ENCODE measurements at places on chromosomes 11 and 22.

DNA sequence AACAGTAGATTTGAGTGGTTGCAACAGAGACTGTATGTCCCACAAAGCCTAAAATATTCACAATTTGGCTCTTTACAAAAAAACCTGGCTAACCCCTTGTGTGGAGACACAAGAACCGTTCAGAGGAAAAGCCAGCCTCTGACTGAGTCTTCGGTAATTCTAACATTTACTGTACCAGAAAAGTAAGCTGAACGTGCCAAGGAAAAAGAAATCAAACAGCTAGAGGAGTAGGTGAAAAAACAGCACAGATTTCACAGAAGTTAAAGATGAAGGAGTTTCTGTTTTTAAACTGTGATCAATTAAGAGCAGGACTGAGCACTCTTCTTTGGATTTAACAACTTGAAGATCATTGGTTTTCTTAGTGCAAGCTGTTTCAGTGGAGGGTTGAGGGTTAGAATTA is 424.7 kb upstream of the KIRREL3 start:
- DNase-seq = no peak

- DNase-seq = no peak
Measured at GRCh38 chr22:25161017-25161915, 38.4 kb upstream of the CRYBB3 start.

DNA sequence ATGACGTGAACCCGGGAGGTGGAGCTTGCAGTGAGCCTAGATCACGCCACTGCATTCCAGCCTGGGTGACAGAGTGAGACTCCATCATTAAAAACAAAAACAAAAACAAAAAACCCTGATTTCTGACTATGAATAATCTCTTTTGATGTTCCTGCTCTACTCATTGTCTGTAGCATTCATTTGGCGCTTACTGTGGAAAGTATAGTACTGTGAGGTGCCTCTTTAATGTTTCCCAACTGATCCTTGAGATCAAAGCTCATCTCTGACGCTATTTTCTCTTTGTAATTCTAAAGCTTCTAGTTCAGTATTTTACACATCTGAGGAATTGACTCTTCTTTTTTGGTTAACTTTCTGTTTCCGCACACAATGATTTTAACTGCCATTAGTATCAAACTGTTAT is 60.0 kb downstream of the GRK3 start:
- DNase-seq = no peak

- DNase-seq = no peak
Measured at GRCh38 chr11:125772834-125773505, 5.7 kb downstream of the PATE2 start.

DNA sequence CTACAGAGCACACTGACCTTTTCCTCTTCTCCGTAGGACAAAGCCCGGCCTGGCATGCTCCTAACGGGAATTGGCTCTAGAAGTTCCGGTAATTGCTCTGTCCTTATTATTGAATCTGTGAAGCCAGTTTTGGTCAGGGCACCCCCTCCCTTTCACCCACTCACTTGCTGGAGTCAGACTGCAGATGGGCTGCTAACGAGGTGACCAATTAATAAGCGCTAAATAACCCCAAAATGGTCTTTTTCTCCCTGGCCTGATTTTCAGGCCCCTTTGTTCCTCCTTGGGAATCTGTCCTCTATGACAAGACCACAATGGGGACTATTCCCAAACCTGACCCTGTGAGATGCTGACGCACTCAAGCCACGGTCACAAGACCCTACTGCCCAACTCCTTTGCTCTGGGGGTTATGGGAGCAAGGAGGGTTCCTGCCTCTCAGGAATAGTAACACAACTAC is 610.0 kb upstream of the CADM1 start:
- DNase-seq = no peak

- DNase-seq = no peak
Measured at GRCh38 chr11:19628018-19628417, 84.6 kb upstream of the NAV2 start.

DNA sequence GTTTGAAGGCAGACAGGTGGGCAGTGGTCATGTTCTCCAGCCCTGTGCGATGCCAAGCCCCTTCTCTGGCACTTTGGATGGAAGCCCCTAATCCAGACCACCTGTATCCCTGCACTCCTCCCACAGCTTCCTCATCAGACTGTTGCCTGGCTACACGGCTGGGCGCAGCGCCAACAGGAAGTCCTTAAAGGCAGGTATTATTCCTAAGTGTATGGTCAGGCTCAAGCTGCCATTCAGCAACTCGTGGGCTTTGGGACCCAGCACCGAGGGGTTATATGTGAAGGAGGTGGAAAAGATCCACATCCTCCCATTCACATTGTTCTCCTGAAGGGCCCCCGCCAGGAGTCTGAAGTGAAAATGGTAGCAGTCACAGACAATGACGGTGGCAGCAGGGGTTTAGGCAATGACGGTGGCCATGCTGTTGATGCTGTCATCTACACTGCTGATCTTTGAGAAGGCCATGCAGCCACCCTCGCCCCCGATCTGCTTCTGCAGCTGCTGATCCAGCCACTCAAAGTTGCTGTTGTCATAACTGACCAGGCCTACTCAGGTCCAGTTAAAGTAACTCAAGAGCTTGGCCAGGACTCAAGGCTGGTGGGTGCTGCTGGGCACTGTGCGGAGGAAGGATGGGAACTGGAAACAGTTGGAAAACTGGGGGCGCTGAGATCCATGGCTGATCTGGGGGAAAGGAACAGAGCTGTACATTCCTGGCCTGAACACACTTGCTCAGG is 27.7 kb downstream of the OR6Q1 start:
- DNase-seq = no peak

DNA sequence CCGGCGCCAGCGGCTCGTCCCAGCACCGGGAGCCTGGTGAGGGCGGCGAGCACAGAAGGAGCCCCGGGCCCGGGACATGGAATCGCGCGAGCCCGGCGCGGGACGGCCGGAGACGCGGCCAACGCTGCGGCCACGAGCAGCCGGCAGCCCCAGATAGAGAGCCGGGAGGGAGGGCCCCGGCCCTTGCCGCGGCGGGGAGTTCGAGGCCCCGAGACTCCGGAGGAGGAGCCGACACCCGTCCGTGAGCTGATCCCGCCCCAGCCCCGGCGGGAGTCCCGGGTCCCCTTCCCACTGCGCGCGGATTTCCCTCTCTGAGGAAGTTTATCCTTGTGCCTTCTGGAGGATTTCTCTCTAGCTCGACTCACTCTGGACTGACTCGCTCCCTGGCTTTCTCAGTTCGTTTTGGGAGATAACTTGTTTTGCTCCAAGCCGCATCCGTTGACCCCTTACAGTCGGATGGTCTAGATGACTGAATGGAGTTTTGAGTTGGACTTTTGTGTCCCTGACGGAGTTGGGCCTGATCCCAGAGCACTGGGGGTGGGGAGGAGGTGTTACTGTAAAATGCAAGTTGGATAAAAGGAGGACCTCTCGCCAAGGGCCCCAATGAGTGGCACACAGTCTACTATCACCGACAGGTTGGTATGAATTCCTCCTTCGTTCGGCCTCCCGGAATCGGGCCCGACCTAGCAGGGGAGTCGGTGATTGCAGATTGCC is 585 bp downstream of the ARHGEF12 start:
- DNase-seq = no peak

- no peak for DNase-seq
Measured at GRCh38 chr11:17719938-17720795, 796 bp downstream of the MYOD1 start.

GRCh38 chr11:61873588-61874376 is 17.6 kb downstream of the FADS3 start:
- no peak for DNase-seq

DNA sequence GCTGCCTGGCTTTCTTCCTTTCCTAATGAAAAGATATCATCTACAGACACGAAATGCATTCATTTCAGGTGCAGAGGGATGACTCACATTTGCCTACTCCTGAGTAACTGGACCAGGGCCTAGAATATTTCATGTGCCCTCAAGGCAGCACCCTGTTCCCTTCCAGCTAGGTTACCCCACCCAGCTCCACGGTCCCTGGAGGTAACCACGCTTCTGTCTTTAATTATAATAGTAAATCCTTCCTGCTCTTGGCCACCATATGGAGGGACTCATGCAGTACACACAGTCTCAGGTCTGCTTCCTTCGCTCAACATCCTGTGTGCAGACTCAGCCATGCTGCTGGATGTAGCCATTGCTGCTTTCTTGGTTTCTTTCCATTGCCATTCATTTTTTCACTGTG is 22.3 kb downstream of the DHCR7 start:
- no peak for DNase-seq

DNA sequence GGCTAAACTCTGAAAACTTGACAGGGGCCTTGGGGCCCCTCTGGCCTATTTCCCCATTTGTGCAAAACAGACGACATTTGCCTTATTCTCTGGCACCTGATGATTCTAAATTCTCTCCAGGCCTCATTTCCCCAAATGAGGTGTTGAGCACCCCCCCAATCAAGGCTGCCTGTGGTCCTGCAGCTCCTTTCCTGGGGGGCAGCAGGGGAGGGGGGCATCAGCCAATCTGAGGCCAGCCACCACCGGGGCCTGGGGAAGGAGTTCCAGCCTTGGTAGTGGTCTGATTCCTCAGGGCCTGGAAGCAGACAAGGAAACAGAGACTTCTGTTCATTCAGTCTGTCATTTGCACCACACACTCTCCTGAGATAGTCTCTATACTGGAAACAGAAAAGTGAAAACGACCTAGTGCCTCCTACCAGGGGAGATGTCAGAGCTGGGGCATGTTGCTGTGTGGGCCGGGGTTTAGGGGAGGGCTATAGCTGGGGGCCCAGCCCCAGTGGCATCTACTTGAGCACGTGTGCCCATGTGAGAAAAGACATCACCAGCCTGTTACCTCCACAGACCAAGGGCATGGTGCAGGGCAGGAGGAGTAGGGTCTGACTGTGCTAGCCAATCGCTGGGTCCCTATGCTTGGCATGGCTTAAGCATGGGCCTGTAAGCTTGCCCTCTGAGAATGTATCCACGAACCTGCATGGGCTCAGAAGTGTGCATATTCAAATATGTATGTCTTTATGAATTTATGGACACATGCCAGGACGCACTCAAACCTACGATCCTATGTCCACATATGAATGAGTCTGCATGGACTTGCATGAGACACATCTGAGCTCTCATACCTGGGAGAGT is 1.8 kb upstream of the TPBGL start:
- no peak for DNase-seq

GRCh38 chr11:110850846-110851245 is 138.6 kb upstream of the ARHGAP20 start:
- no peak for DNase-seq

DNA sequence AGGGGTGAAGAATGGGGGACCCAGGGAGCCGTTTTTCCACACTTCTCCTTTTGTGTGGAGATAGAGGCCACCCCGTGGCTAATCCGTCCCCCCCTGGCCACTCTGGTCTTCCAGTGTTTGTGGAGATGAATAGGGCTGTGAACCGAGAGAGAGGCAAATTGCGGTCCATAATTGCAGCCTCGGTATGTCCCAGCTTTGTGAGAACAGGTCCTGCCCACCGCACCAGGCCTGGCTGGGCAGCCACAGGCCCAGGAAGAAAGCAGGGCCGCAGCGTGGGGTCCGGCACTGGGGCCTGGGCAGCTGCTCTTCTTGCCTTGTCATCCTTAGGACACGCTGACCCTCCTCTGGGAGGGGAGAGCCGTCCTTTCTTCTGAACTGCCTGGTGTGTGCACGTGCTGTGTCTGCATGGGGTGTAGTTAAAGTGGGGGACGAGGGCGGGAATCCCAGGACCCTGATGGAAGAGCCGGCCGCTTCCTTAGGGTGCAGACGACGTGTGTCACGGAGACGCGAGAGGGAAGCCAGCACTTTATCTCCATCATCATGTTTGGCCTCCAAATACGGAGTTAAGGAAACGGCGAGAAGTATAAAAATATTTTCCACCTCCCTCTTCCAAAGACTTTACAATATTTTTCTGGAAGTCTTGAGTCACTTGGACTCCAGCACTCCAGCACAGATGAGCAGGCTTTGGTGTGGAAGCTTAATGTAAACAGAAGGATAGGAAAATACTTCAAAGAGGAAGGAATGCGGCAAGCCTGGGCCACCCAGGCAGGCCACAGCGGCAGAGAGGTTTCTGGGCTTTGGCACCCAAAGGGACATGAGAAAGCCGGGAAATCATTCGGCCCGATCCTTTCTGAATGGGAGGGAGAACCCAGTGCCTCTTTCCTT is 1248.4 kb downstream of the BRD1 start:
- DNase-seq = no peak

DNA sequence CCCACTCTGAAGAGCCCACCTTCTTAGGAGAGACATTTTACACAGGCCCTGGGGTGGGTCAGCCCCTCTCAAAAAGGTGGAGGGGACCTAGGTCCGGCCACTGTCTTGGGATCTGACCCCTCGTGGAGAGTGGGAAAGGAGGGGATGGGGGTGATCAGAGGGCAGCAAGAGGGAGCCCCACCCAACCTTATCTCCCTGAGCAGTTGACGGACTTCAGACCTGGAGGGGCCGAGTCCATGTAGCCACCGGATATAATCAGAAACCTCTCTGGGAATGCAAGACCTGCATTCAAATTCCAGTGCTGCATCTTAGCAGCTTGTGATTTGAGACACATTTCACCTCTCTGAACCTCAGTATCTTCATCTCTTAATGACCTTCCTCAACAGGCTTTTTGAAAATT is 44.0 kb downstream of the TP53I11 start:
- no peak for DNase-seq

- DNase-seq = no peak
Measured at GRCh38 chr11:101862391-101863233, 52.2 kb upstream of the CEP126 start.

DNA sequence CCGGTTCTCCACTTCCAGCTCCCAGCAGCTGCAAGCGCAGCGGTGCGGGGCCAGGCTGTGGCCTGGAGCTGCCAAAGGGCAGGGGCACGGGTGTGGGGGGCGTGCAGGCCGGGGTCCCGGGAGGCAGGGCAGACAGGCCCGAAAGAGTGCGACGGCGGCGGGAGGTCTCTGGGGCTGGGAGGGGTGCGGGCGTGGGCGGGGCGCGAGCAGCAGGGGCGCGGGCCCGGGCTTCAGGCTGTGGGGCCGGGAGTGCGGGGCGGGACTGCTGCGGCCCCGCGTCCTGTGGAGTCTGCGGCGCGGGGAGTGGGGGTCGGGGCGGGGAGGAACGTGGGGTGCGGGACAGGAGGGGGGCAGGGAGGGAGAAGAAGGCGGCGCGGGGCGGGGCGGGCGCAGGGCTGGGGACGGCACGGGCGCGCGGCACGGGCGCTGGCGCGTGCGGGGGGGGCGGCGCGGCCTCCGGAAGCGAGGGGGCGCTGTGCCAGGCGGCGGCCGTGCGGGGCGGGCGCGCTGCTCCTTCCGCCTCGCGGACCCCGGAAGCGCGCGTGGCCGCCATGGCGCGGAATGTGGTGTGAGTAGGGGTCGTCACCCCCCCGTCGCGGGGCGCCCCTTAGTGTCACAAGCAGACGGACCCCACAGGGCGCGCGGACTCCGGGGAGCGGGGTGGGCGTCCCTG is at the start of gene MRPL23:
Gene MRPL23, plus strand, starts transcription at position 521 of the 673 bp plus-strand sequence. Its CDS starts 31 bp downstream, at position 552.
- no peak for DNase-seq

DNA sequence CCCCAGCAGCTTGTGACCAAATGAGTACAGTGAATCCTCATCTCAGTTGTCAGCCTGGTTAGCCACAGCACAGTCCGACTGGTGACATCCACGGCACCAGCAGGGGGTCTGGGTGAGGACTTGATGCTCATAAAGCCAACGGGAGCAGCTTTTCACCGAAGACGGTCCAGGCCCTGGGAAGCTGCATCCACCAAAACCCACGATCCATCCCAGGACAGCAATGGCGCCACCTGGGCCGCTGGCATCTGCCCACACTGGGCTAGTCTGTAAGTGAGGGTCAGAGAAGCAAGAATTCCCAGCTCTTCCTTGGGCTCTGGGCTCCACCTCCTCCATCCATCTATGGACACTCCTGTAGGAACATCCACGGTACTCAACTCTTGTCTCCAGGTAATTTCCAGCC is 25.1 kb upstream of the FXYD6 start:
- no peak for DNase-seq
